ENCODE measurements at places on chromosomes 6 and 20. TPM values are rescaled to one million over a fixed set of nuclear protein-coding genes. Genes with fewer than 3 reads are reported as not detected.

CST2 gene
- total RNA-seq = not detected

HLA-DMB gene
- 12.7 TPM for total RNA-seq

RHAG gene
- 5.8 TPM for total RNA-seq

SEL1L2 gene
- total RNA-seq = not detected

CLVS2 gene
- total RNA-seq = 0.10 TPM

TBC1D7 gene
- total RNA-seq = 14.8 TPM

GRCh38 chr6:7617801-7618764 is 28.1 kb downstream of the SNRNP48 start:
- no peak for DNase-seq

DNA sequence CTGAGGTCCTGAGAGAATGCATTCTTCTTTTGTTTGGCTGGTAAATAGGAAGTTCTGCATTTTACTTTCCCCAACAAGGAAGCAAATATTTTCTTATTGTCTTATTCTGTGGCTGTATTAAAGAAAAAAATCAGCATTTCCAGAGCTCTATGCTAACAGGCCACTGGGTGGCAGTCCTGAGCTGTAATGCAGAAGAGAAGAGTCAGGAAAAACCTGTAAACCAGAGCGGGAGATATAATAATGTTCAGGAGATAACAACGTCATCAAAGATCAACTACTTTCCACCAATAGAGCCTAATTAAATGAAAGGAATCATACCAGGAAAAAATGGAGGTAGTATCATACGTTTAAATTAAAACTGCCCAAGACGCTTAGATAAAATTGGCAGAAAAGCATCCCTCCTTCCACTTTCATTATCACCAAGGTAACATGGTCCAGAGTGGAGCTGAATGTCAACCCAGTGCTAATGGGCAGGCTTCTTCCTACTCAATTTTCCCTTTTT is 55.6 kb upstream of the CARMIL1 start:
- DNase-seq = peak; percentile 40

DNA sequence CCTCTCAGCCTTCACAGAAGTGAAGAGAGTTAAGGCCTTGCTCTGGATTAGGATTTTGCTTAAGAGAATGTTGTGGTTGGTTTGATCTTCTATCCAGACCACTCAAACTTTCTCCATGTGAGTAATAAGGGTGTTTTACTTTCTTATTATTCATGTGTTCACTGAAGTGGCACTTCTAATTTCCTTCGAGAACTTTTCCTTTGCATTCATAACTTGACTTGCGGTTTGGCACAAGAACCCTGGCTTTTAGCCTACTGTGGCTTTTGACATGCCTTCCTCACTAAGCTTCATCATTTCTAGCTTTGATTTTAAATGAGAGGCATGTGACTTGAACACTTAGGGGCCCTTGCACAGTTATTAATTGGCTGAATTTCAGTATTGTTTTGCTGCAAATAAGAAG is 166.1 kb upstream of the OPRM1 start:
- DNase-seq = peak; percentile 43

- no peak for DNase-seq
Observed at GRCh38 chr6:43921039-43921438, 151.0 kb downstream of the VEGFA start.

- DNase-seq = no peak
Observed at GRCh38 chr20:62830821-62831220, 14.0 kb downstream of the COL9A3 start.

DNA sequence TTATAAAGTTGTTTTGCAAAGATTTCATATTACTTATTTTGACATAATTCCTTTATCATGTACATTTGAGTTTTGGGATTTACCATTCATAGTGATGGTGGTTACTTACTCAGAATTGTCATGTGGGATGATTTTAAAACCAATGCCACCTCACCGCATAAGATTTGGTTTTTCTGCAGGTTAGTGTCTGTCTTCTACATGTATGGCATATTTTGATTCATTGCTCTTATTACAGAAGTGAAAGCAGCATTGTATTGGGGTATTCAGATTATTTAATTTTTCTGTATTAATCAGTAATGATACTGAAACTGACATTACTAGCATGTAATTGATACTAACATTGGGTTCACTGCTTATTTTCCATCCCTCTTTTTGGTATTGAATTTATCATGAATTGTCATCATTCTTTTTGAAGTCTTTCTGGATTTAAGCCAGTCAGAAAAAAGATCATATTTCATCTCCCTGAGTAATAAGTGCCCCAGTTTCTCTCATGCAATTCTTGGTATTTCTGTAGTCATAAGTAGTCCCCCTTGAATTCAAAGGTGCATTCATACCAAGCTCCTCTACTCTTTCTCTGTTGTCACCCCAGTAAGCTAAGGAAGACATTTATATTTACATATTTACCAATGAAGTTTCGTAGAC is 176.6 kb downstream of the BCKDHB start:
- no peak for DNase-seq

- no peak for DNase-seq
Observed at GRCh38 chr20:45445805-45446562, 23.6 kb upstream of the WFDC2 start.

- DNase-seq = no peak
Observed at GRCh38 chr6:157272866-157273755, 50.2 kb downstream of the TMEM242 start.

DNA sequence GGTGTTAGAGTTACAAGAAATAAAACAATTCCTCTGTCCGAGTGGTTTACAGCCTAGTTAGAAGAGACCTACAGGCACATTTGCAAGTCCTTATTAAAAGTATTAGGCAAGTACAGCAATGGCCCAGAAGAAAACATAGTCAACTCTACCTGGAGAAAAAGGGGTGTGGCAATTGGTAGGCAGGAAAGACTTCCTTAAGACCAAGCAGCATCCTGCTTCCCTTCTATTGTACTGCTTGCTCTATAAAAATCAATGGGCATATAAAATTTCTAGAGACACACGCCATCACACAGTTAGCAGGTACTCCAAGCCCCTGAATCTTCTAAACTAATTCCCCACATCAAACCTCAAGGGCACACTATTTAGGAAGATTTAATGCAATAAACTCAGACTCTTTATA is 185.6 kb downstream of the ATXN1 start:
- no peak for DNase-seq

- DNase-seq = no peak
Observed at GRCh38 chr20:57922083-57922482, 212.3 kb upstream of the PMEPA1 start.

DNA sequence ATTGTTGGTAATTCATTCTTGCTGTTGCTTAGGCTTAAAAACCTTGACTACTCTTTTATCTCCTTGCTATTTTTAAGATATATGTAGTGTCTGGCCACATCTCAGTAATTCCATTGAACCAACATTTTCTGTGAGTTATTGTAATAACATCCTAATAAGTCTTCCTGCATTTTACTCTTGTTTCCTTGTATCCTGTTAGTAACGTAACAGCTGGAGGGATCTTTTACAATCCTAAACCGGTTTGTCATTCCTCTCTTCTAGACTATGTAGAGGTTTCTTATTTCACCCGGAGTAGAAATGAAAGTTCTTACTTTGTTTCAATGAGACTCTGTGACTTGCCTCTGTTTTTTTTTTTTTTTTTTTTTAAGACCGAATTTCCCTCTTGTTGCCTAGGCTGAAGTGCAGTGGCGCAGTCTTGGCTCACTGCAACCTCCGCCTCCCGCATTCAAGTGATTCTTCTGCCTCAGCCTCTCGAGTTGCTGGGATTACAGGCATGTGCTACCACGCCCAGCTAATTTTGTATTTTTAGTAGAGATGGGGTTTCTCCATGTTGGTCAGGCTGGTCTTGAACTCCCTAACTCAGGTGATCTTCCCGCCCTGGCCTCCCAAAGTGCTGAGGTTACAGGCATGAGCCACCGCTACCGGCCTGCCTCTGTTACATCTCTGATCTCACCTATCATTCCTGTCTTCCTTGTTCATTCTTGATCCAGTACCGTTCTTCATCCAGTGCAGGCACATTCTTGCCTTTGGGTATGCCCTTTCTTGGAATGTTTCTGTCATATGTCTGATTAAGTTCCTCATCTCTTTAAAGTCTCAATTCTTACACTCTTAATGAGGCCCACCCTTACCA is 44.7 kb downstream of the NCOA3 start:
- no peak for DNase-seq

- DNase-seq = no peak
Observed at GRCh38 chr6:142699391-142699790, 245.6 kb downstream of the HIVEP2 start.

DNA sequence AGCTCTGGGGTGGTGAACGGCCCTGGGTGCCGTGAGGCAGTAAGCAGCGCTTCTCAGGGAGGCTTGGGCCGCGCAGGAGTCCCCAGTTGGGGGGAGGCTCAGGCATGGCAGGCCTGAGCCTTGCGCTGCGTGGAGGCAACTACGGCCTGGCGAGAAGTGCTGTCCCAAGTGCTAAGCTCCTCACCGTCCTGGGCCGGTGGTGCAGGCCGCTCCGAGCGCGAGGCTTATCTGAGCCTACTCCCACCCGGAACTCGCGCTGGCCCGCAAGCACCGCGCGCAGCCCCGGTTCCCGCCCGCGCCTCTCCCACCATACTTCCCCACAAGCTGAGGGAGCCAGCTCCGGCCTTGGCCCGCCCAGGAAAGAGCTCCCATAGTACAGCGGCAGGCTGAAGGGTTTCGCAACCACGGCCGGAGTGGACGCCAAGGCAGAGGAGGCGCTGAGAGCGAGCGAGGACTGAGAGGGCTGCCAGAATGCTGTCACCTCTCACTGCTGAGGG is 1.8 kb upstream of the WRNIP1 start:
- DNase-seq = no peak
